NCI-H526 (cell line): ENCODE measurements at places on chromosomes 2 and 18.

DNA sequence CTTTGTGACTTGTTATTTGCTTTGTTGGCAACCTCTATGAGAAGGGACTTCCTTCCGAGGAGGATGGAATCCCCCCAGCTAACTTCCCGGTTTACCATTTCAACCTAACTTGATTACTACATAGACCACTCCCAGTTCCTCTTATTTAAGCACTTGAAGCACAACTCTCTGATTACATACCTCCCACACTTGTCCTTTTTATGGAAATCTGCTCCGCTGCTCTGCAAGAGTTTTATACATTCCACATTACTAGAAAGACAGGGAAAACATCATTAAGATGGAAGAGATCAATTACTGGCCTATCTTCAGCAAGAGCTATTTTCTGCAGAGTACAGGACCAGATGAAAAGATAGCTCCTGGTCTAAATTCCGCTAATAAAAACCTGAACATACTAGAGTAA lies 160.0 kb upstream of the PGAP1 start:
- DNase-seq = no peak

GRCh38 chr2:225056330-225057073 lies 14.2 kb upstream of the DOCK10 start:
- no peak for DNase-seq

- no peak for DNase-seq
Measured at GRCh38 chr2:115011721-115012120, 569.3 kb downstream of the DPP10 start.

DNA sequence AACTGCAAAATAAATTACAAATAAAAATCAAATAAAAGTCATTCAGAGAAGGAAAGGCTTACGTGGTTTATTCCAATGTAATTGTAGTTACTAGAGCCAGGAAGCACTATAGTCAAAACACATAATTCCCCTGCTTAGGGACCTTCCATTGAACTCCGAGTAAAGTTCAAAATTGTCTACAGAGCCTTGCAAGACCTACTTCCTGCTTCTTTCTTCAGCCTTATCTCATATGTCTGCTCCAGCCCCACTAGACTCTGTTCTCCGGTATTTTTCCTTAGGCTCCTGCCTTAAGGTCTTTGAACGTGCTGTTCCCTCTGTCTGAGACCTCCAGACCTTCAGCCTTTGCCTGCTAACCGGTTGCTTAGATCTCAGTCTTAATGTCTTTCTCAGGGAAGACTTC lies 104.3 kb downstream of the ARL6IP6 start:
- DNase-seq = no peak

DNA sequence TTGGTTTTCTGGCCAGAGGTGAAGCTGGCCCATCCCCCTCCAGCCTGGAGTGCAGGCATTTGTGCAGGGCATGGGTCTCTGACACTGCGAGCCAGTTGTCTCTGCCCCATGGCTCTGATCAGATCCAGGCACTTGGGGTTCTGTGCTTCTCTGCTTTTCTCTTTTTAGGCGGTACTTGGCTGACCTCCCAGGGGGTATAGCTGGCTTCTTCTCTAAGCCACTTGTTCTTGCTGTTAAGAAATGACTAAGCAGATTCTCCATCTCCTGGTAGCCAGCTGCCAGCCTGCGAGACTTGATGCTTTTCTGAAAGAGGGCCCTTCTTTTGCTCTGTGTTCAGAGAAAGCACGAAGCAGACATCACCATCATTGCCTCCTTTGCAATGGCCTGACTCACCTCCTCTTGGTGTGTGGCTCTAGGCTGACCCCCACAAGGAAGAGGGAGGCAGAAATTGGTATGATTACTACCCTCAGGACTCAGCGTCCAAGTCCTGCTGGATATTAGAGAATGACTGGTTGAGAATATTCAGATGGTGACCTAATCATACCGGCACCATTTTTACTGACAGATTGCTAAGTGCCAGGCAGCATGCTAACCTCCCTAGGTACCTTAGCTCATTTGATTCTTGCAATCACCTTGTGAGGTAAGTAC lies 32.7 kb downstream of the TNP1 start:
- no peak for DNase-seq

DNA sequence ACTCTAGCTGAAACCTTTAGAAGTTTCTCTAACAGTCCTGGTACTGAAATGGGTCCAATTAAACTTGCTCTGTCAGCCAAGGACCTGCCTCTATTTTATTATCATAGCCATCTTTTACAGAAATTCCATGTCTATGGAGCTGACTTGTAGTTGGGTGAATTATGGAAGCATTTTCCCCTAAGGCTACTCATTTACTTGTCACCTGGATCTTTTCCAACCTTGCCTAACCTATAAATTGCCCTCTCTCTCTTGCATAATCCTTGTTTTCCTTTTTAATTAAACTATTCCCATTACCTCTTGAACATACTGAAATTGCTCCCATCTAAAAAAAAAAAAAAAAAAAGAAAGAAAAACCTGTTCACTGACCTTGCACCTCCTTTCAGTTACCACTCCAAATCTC lies 74.6 kb upstream of the DOK6 start:
- DNase-seq = no peak

DNA sequence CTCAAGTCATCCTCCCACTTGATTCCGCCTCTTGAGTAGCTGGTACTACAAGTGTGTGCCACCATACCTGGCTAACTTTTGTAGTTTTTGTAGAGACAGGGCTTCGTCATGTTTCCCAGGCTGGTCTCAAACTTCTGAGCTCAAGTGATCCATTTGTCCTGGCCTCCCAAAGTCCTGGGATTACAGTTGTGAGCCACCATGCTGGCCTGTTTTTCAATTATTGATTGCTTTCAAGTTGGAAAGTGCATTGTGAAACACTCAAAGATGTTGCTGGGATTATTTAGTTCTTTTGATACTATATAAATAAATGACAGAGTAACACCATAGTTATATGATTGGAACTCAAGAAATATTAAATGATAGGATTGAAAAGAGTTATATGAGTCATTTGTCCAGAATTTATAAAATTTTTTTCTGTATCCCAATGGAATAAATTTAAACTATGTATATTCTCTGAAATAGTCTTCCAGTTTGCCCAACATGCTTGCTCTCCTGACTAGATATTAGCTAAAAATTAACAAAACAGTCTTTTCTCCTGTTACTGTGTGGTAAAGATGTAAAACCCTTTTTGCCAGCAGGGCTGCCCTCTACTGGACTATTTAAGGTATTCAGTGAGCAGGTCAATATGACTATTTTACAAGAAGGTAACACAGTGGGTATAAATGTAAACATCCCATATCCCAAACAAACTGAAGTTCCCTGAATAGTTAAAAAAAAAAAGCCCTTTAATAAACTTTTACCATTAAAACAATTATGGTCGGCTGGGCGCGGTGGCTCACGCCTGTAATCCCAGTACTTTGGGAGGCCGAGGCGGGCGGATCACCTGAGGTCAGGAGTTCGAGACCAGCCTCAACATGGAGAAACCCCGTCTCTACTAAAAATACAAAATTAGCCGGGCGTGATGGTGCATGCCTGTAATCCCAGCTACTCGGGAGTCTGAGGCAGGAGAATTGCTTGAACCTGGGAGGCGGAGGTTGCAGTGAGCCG lies 42.7 kb downstream of the ACSL3 start:
- peak; percentile 51 for DNase-seq

DNA sequence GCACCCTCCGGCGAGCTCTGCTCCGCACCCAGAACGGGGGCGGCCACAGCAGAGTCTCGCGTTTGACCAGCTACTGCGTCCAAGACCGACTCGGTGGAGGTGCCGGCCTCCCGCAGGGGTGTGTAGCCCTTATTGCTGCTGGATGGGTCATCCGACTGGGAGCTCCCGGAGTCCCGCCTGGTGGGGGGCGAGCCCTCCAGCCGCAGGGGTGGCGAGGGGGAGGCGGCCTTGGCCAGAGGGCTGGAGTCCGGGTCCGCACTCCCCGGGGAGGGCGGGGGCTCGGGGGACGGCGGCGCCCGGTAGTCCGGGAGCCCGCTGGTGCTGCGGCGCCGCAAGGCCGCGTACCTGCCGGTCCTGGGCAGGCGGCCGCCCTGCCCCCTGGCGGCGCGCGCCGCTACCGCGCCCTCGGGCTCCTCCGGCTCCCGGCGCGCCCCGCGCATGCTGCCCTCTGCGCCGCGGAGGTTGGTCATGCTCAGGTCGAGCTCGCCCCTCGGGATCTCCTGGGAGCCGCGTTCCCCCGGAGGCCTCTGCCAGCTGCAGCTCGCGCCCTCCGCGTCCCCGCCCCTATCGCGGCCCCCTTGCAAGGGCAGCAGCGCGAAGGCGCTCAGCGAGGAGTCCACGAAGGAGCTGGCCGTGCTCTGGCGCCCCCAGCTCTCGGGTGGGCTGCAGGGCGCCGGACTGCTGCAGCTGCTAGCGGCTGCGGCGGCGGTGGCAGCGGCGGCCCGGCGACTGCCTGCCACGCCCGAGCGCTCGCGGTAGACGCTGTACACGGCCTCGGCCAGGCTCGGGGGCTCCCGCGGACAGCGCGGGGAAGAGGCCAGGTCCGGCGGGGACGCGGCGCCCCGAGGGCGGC lies 4.8 kb downstream of the TMEM200C start:
- peak; percentile 66 for DNase-seq

GRCh38 chr18:37188016-37188791 lies 359.3 kb downstream of the KIAA1328 start:
- no peak for DNase-seq

DNA sequence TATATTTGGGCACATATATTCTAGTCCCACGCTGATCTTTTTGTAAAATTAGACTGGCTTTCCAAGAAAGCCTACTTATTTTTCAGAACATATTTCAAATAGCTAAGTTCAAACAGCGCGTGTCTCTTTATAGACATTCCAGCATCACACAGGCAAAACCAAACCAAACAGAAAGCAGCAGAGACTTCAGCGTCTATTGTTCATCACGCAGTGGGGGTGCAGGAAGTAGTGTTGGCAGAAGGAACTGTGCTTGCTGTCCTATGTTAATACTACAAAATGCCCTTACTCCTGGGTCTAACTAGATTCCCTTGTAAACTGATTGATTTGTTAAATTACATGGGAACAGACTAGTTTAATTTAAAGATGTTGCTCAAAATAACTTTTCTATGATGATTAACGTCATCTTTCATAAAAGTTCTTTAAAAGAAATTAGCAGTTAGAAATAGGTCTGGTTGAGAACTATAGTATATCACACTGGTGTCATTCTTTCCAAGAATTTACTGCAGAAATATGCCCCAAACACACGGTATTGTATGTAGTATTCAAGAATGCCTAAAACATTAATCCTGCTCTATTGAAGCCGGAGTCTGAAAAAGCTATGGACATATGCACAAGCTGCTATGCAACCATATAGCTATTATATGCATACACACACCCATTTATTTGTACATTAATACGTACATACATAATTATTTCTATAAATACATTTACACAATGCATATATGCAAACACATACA lies 436.3 kb downstream of the CBLN2 start:
- no peak for DNase-seq

GRCh38 chr2:161905389-161906046 lies 168.5 kb downstream of the DPP4 start:
- peak; percentile 96 for DNase-seq
